Panc1 (cell line): ENCODE measurements at places on chromosomes 2 and 18. TPM values are rescaled to one million over a fixed set of nuclear protein-coding genes. Genes with fewer than 3 reads are reported as not detected.

GRCh38 chr2:196949116-196949515 lies 22.6 kb upstream of the PGAP1 start:
- no peak for DNase-seq

Gene CTNNA2
- total RNA-seq = 0.54 TPM

Gene REG3G
- not detected for total RNA-seq

- no peak for DNase-seq
Measured at GRCh38 chr2:43417300-43417699, 178.5 kb downstream of the THADA start.

Gene AP1S3
- total RNA-seq = 66.3 TPM

DNA sequence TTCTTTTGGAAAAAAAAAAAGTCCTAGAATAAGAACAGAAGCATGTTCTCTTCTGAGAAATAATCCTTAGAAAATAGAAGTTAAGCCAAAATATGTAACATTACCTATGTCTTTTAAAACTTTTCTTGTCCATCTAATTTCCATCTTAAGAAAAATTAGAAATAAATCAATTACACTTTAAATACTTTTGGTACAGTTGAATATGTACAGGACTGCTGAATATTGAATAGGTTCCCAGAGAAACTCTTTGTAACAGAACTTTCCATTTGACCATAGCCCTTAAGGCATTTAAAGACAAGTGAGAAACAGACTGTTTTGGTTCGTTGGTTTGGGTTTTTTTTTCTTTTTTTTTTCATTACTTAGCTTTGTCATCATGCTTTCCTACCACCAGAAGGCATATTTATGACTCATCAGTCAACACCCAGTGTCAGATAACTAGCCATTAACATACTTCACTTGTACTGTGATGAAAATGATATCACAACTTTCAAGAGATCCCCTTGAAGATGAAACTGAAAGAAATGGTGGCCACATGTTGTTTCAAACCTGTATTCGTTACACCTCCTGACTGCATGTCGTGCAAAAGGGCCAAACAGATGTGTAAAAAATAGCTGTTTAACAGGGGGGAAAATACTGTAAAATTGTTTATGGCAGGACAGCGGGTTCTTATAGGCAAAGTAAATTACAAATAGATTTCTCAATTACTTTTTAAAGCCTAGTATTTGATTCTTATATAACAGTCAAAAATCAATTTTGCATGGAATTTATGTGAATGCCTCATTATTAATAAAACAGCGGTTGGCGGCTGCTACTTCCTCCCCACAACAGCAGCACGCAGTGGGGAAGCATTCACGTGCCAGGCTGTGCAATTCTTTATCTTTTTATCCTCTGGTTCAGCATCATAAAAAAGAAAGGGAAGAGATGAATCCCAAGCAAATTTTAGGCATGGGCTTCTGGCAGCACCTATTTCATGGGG lies 280.7 kb upstream of the HNRNPA3 start:
- DNase-seq = no peak

GRCh38 chr2:53442783-53443182 lies 324.8 kb upstream of the CHAC2 start:
- no peak for DNase-seq

Gene FAM228B
- 23.0 TPM for total RNA-seq

Gene FZD7
- total RNA-seq = 38.1 TPM

- DNase-seq = no peak
Measured at GRCh38 chr2:97662386-97662894, 1.4 kb downstream of the ACTR1B start.
